ENCODE measurements at places on chromosomes 11 and 22. TPM values are rescaled to one million over a fixed set of nuclear protein-coding genes. Genes with fewer than 3 reads are reported as not detected.

DNA sequence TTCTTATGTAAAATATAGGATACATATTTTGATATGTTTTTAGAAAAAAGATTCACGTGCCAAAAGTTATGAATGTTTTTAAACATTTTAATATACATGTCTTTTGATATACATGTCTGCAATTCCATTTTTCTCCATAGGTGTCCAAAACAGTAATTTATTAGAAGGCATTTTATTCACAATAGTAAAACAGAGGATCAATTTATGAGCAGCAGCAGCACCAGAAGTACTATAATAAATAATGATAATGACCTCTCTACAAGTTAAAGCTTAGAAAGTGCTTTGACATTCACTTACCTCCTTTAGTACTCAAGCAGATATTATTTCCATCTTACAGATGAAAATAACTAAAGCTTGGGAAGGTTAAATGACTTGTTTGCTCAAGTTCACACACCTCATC, 96.7 kb upstream of the DBX1 start:
- DNase-seq, result no peak

DNA sequence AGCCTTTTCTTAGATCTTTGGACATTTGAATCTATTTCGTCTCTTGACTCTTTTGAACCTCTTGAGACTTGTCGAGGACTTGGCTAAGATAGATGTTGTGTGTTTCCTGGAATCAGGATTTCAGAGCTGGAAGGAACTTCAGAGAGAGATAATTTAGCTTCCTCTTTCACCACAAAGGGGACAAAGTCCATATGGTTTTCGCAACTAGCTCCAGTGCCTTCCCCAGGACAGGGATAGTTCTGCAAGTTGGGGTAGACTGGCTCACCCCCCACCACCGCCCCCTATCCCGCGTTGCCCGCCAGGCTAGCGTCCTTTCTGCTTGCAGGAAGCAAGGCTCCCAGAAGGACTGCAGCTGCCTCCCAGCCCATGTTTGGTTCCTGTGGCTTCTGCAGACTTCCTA, 75.7 kb upstream of the MYO18B start:
- peak; percentile 33 for DNase-seq

DNA sequence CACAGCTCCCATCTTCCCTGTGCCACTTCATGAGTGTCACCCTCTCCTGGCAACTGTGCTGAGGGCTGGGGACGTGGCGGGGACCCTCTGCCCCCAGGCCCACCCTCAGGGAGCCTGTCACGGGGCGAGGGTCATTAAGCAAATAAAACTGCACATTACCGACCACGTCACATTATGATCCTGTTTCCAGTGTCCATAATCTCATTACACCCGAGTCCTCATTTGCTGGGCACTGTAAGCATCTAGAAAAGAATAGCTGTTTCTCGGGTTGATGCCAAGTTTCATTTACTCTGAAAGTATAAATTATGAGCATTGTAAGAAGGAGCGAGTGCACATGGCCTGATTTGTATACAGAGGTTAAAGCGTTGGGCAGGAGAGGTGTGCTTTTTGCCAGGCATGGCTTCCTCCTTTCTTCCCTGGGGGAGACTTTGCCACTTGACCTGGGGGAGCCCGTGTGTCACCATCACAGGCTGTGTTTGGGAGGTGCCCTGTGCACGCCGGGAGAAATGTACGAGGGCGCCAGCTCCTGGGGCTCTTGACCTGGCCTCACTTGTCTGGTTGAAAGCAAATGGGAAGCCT, 50.5 kb downstream of the LRP5 start:
- DNase-seq, result no peak

- peak; percentile 34 for DNase-seq
Measured at GRCh38 chr11:121321614-121322243, 29.2 kb downstream of the SC5D start.

DNA sequence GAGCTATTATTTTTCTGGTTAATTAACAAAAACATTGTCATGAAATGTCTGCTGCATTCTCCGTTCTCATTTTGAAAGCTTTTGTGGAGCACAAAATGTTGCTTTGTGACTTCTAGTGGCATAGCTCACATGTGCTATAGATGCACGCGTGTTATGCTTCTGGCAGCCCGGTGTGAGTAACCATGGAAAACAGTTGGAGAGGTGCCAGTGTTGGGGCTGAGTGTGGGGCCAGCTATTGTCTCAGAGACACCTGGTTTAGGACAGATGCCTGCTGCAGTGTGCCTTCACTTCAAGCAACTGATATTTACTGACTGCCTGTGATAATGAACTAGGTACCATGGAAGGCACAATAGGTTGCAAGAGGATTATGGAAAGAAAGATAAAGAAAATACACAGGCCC, 760.6 kb downstream of the NTM start:
- DNase-seq, result no peak

DNA sequence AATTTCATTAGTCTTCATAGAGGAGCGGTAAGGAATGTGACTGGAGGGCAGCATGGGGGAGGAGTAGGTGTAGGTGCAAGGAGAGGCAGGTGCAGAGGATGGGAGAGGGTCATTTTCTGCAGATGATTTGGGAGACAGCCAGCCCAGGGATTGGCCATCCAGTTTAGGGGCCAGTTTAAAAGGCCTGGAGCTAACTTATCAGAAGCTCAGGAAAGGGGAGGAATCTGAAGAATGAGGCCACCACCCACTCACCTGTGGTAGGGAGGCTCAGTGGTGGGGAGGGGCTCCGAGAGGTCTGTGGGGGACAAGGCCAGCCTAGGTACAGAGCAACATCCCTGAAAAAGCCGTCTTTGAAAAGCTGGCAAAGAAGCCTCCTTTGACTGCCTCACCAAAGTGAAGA, 110.8 kb upstream of the TMEM45B start:
- no peak for DNase-seq

DNA sequence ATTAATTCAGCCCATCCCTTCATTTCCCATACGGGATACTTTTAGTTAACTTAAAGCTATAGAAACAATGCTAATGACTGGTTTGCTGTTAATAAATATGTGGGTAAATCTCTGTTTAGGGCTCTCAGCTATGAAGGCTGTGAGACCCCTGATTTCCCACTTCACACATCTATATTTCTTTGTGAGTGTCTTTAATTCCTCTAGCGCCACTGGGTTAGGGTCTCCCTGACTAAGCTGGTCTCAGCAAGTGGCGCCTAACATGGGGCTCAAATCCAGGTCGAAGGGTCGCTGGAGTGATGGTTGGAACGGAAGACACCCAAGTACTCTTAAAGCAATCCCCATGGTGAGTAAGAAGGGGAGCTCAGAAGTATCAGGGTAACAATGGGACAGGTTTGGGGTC, 14.4 kb upstream of the OOSP1 start:
- DNase-seq, result no peak

- no peak for DNase-seq
Measured at GRCh38 chr11:17014321-17014832, at the start of gene PLEKHA7. Gene PLEKHA7 (minus strand): TSS chr11:17014414. CDS start chr11:17014401, 13 bp downstream.

DNA sequence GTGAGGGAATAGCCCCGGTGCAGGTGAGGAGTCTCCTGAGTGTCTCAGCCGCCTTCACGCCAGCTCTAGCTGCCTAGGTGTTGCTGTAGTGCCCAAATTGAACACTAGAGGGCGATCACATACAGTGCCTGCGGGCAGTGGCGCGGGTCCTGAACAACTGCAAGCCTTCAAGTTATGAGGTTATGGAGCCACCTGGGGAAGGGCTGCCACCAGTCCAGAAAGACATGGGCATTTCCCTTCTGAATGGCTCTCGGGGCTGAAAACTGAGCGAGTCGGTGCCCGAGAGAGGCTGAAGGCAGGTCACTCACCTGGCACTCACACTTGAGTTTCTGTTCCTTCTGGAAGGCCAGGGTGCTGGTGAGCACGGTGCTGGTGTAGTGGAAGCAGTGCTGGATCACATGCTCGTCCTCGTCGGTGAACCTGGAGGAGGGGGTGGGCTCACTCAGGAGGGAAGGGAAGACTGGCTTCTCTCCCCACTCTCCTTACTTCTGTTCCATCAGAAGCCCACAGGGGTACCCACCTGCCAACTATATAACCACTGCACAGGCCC, 88.4 kb downstream of the PDE2A start:
- peak; percentile 64 for DNase-seq

DNA sequence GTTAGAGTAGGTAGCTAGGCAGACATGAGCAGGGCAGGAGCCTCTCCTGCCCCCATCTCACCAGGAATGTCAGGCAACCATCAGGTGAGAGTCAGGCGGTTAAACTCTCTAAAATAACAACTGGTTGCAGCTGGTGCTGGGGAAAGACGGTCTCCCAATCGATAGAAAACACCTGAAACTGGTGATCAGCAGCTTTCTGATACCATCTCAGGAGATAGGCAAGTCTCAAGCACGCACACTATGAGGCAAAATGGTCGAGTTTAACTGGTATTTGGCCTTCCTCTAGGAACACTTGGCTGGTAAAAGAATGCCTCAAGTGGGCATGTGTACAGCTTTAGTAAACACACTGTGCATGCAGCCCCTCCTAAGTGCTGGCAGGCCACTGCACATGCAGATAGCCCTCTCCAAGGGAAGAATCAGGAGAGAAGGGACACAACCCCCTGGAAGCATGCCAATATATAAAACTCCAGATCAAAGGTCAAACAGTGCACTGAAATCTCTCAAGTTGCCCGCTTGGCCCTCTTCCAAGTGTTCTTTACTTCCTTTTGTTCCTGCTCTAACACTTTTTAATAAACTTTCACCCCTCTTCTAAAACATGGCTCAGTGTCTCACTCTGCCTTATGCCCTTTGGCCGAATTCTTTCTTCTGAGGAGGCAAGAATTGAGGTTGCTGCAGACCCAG, 88.7 kb downstream of the USP35 start:
- no peak for DNase-seq

- DNase-seq, result no peak
Measured at GRCh38 chr22:20404881-20405280, 10.9 kb downstream of the ZNF74 start.

- DNase-seq, result no peak
Measured at GRCh38 chr11:73203322-73203721, 14.8 kb upstream of the P2RY2 start.

Gene PKNOX2
- polyA plus RNA-seq, result 13.9 TPM

Gene FAM180B
- 0.33 TPM for polyA plus RNA-seq

Gene SEPTIN3
- 7.7 TPM for polyA plus RNA-seq

Gene PRR14L
- 32.2 TPM for polyA plus RNA-seq

Gene PHF21B
- 6.6 TPM for polyA plus RNA-seq

Gene PHLDA2
- polyA plus RNA-seq, result not detected

Gene OR51B5
- 0.20 TPM for polyA plus RNA-seq

Gene TSG101
- 158 TPM for polyA plus RNA-seq

Gene KRTAP5-9
- polyA plus RNA-seq, result 1.2 TPM

Gene TSSC4
- 30.6 TPM for polyA plus RNA-seq
